Fibroblast of skin of left biceps (primary cell): ENCODE measurements at places on chromosomes 16 and 17.

- no peak for DNase-seq
Measured at GRCh38 chr17:77439189-77440018, 298.6 kb downstream of the SEC14L1 start.

DNA sequence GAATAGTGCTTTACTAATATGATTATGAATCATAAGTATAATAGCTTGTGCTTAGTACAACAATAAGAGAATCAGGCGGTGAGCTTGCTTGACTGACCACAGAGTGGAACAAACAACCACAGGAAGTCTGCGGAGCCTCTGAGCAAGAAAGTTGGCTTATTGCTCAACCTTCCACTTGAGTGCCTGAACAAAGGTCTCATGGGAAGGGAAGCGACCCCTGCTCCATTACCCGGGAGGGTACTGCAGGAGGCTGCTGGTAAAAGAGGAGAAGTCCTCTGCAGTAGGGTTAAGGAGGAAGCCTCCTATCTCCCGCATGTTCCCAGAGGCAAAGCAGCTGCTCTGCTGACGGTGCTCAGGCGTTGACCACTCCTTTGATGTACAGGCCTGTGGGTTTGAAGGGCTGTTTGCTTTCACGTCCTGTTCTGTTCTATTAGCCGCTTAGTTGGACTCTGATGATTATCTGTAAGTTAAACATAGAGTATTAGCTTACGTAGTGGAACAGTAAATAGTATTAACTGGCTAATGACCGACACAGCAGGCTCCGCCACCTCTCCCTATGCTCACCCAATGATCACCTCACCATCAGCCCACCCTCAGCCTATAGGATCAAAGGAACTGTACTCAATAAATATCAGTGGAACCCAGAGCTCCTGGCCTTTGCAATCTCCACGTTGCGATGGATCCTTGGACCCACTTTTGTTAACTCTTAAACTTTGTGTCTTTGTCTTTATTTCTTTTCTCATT is 17.5 kb downstream of the ALOX15B start:
- DNase-seq, result no peak

DNA sequence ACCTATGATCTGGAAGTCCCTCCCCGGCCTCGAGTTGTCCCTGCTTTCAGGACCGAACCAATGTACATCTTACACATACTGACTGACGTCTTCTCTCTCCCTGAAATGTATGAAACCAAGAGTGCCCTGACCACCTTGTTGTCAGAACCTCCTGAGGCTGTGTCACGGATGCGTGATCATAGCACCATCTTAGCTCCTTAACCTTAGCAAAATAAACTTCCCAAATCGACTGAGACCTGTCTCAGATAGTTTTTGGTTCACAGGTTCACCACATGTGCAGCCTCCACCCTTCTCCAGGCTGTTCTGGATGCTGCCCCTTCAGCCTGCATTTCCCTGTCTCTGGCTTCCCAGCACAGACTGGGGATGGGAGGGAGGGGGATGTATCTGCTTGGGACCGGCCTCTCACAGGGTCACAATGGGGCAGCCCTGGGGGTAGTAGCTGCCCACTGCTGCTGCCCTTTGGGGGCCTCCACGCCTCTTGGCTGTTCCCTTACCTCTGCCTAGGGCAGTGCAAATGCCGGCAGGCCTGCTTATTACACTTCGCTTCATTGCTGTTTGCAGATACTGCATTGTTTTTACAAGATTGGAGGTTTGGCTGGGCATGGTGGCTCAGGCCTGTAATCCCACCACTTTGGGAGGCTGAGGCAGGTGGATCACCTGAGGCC is 69.8 kb downstream of the NT5M start:
- no peak for DNase-seq

- no peak for DNase-seq
Measured at GRCh38 chr16:35687781-35688180, 2228.4 kb downstream of the TP53TG3F start.

- no peak for DNase-seq
Measured at GRCh38 chr16:71698491-71698890, 26.0 kb downstream of the PHLPP2 start.

GRCh38 chr17:49573510-49574322 is 2.0 kb upstream of the NXPH3 start:
- DNase-seq, result no peak

GRCh38 chr16:11980136-11980844 is 3.8 kb downstream of the SNX29 start:
- DNase-seq, result no peak
